T-helper 1 cell (primary cell): ENCODE measurements at places on chromosomes 6 and 20.
A peak's percentile ranks its signal among the peaks of the same experiment; 100 is the strongest.

- DNase-seq = no peak
Measured at GRCh38 chr6:26097268-26097875, 10.1 kb downstream of the HFE start.

DNA sequence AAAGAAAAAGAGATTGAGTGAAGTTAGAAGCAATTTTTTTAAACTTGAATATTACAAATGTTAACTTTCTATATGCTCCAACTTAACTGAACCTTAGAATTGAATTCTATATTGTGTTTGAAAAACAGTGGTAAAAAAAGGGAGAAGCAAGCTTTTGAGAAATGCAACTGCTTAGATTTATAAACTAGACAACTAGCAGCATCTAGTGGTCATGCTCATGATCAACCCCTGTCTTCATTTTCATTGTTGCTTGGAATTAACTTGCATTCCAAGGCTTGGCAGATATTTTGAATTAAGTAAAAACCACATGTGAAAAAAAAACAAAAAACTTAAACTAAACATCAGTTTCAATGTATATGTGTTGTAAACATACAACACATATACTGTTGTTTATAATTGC lies 113.1 kb downstream of the C6orf58 start:
- no peak for DNase-seq

DNA sequence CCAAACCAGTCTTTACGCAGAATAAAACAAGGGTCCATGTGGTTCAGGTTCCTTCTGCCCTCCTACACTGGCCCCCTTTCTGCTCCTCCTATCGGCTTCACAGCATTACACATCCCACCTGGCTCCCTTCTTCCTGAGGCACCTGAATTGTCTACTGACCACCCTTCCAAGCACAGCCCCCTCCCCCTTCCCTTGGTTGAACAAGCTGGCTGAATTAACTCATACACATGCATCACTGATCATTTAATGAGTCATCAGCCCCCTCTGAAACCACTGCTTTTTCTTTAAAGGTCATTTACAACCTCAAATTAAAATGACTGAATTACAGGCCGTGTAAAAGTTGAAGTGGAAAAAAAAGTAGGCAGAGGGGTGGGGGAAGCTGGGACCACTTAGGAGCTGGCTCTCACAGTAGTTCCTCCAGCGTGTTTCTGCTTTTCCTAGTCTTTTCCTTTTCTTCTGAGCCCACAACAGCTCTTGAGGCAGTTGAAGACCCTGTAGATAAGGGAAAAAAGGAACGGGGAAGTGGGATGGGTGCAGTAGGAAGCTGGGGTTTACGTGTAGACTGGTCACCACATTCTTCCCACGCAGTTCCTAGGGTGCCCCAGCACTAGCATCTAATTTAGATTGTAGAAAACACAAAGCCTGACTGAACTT lies 67.6 kb downstream of the FYN start:
- DNase-seq = peak; percentile 68

DNA sequence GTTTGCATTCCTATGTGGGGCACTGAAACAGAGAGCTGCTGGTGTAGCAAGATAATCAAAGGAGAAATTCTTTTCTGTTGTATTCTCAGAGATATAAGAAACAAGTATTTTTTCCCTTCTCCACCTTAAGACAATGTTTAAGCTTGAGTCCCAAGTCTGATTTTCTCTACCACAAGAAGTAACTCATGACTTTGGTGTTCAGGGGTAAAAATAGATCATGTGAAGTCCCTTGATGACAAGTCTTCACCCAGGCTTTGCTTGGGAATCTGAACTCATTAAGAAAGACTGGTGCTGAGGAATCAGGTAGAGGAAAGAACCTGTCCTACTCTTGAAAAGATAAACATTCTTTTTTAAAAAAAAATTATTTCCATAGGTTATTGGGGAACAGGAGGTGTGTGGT lies 205.6 kb downstream of the ALDH8A1 start:
- no peak for DNase-seq

DNA sequence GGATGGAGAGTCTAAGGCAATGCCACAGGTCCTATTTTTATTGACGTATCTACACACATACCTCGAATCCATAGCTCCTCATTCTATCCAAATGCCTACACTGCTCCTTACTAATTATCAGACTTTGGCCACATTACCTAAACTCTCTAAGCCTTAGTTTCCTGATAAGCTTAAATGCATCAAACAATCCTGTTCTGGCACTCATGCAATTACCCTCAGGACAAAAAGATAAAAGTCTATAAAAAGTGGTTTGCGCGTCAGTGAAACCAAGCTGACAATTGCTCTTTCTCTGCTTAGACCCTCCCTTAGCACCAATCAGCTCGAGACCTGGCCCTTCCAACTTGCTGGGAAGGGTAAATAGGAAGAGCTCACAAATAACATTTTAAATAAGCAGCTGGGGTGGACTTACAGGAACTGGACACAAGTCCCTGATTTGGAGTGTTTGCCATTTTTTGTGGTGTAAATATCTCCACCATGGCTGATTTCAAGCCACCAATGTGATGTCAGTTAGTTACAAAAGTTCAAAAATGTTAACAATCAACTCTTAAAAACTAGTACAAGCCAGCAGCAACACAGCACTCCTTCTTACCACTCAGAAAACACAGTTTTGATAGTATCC lies 7.2 kb upstream of the PLEKHG1 start:
- no peak for DNase-seq

- DNase-seq = no peak
Measured at GRCh38 chr6:35439308-35439707, 12.8 kb upstream of the FANCE start.

DNA sequence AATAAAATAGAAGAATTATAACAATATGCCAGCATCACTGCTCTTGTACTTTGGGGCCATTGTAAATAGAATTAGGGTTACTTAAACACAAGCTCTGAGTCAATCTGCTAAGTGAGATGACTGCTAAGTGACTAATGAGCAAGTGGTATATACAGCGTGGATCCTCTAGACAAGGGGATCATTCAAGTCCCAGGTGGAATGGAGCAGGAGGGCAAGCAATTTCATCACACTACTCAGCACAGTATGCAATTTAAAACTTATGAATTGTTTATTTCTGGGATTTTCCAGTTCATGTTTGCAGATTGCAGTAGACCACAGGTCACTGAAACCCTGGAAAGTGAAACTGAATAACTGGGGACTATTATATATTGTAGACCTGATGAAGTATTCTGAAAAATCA lies 235.3 kb downstream of the BTBD3 start:
- DNase-seq = no peak

DNA sequence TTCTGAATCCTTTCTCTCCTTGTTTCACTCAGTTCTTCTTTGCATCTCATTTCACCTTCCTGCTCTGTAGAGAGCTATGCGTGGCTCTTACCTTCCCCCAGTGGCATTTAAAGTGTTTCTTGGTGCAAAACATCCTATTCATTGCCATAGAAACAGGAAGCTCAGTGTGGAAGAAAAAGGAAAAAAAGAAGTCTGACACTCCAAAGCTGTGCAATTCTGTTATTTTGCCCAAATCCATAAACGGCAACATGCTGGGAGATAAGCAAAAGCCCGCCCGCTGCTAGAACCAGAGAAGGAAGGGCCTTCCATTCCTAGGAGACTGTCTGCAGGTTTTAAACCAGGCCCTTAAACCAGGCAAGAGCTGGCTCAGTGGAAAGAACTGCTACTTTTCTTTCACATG lies 247.1 kb downstream of the HIVEP2 start:
- no peak for DNase-seq

DNA sequence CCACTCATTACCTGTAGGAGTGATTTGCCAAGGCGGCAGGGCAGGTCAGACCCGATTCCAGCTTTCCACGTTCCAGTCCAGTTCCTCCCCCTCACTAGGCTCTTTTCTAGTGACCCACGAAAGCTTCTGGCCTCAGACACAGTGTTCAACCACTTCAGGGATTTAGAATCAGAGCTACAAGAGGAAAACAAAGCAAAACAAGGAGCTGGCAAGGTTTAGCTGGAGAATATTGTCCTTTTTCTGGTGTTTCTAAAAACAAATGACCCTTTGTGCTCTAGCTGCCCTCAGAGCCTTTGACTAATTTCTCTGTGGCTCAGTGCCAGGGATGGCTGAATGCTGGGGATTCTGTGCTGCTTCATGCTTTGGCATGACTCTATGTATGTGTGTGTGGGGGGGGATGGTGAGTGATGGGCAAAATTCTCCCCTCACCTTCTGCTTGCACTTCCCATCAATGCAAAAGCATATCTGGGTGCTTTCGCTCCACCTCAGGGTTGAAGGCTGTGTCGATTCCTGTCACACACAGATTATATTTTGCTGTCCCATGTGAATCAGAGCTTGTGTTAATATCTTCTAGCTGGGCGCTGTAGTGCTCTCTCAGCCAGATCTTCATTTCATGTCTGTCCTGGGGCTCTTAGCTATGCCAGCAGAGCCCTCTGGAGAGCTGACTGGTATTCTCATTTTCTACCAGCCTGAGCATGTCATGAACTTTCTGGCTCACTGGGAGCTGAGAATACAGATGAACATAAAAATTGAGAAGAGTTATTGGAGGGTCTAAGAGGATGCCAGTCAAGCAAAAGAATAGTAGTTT lies 19.3 kb upstream of the NEDD9 start:
- no peak for DNase-seq

GRCh38 chr6:165106261-165106660 lies 203.1 kb downstream of the C6orf118 start:
- DNase-seq = no peak

DNA sequence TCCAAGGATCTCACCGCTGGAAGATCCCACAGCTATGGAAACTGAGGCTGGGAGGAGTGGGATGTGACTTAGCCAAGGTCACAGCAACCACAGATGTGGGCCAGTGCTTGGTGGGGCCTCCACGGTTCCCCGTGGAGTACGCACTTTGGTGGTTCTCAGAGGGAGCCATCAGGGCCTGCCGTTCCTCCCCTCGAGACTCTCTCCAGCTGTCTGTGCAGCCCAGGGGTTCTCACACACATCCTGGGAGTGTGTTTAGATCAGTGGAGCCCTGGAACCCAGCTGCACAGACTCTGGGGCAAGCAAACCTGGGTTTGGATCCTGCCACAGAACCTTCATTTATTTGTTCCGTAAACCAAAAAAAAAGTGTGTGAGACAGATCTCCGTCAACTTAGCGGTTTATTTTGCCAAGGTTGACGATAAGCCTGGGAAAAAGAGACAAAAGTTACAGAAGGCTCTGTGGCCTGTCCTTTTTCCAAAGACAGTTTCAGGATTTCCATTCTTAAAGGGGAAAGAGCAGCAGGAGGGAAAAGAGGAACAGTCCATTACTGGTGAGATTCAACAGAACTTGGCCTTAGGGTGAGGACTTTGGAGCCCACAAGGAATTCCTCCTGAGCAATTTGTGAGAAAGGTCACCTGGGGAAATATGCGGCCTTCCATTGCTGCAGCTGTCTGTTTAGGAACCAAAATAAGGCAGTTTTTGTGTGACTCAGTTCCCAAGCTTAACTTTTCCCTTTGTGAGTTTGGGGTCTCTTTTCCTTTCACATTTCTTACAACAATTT lies 13.6 kb upstream of the MYMX start:
- DNase-seq = no peak

- DNase-seq = no peak
Measured at GRCh38 chr6:125584468-125584939, 164.9 kb upstream of the HEY2 start.

GRCh38 chr20:39960522-39961428 lies 728.3 kb downstream of the MAFB start:
- DNase-seq = no peak

GRCh38 chr6:7675353-7675945 lies 50.5 kb upstream of the BMP6 start:
- DNase-seq = no peak

GRCh38 chr6:79605968-79606764 lies 25.0 kb upstream of the SH3BGRL2 start:
- DNase-seq = no peak

- DNase-seq = no peak
Measured at GRCh38 chr20:39242614-39243013, 280.5 kb downstream of the DHX35 start.

- DNase-seq = no peak
Measured at GRCh38 chr6:44504301-44504791, 116.8 kb downstream of the CDC5L start.

DNA sequence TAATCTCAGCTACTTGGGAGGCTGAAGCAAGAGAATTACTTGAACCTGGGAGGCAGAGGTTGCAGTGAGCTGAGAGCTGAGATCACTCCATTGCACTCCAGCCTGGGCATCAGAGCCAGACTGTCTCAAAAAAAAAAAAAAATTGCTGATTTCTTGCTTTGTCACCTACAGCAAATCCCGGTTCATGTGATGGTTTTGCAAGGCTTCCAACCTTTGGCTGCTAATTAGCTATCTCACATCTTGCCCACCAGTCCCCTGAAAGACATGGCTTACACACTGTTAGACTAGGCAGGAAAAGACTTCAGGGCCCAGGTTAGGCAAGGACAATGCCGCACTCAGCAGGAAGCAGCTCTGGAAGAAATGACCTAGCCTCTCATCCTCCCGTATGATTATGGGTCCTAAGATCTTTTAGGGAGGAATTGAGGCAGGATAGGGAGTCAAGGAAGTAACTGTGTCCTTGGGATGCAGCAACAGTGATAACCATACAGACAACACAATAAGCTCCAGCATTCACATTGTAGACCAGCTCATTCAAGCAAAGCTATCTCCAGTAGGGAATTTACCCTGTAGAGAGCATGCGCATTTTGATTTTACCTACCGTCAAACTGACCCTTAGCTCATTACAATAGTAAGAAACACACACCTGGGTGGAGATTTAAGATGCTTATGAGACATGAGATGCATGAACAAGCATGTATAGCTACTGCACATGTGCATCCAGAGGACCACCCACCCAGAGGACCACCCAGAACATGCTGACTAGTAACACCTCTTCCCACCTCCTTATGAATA lies 40.5 kb upstream of the POU5F1 start:
- no peak for DNase-seq

DNA sequence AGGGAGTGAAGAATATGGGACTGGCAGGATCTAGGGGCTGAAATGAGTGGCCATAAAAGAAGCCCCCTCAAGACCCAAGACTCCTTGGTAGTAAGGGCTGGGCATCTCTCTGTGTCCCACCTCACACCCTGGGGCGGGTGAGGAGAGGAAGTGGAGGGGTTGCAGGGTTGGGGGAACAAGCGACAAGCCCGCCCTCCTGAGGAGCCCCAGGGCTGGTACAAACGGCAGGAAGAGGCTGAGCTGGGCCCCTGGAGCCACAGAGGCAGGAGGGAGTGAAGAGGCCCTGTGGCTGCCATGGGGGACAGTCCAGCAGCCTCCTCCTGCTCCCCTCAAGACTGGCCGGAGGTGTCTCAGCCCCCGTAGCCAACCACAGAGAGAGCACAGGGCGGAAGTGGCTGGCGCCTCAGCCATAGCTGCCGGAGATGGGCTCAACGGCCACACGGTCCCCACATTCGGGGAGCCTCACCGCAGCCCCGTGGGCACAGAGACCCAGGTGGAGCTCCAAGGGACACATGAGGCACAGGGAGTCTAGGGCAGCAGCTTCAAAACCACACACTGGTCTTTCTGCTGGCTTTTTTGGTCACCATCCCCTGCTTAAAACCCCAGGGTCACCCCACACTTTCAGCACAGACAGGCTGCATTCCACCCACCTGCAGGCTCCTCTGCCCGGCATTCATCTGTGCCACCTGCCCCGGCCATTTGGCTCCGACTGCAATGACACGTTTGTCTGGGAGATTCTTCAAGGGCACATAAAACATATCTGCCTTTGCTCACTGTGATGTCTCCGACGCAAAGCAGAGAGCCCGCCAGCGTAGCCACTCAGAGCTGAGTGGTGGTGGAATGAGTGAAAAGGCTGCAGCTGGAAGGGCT lies 524 bp downstream of the C20orf203 start:
- DNase-seq = no peak
